Right cardiac atrium (tissue), 5 donors: ENCODE measurements at places on chromosomes 3 and 15. TPM values are rescaled to one million over a fixed set of nuclear protein-coding genes. Genes with fewer than 3 reads are reported as not detected.
A peak's percentile ranks its signal among the peaks of the same experiment; 100 is the strongest.

DNA sequence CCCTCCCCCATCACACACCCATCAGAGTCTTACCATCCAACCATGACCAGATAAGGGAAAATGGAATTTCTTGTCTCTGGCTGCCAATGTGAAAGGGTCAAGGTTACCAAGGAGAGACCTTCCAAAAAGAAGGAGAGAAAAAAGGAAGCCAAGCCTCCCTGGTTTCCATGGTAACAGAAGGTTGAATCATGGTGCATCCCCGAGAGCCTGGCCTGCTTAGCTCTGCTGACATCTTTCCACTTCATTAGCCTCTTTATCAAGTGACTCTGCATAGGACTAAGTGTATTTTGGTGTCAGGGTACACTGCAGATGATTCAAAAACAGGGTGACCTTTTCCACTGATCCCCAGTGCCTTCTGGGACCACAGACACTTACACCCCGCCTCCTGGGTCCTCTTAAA, 225.7 kb upstream of the PPP2R3A start:
- DNase-seq = no peak

- DNase-seq = no peak
These were observed 11.7 kb downstream of the SPTBN5 start for GRCh38 chr15:41881920-41882688.

DNA sequence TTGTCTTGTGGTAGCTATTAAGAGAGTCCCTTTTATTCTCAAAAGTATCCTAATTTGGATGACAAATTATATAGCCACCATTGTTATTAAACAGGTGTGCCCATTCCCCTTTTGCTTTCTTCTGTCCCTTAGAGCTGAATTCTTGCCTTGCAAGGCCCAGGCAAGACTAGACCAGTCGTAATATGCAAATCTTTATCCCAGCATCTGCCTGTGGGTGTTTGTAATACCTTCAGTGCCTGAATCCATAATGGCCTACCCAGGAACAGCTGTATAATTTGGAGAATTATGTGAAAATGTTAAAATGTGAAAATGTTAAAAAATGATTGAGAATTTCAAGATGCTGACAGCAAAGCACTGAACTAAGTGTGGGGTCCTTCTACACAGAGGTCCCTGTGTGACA, 403.0 kb upstream of the RBMS3 start:
- DNase-seq = no peak

DNA sequence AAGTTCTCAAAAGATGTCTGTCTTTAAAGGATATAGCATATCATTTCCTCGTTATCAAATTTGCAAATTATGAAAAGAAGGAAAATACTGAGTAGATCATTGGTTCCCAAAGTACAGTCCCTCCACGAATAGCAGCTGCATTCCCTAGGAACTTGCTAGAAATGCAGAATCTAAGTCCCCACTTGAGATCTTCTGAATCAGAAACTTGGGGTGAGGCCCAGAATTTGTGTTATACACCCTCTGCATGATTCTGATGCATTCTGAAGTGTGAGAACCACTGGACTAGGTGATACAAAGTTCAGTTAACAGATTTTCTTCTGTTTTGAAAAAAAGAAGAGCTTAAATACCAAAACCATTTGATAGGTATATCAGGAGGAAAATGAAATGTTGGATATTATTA, 77.1 kb downstream of the SLC25A26 start:
- no peak for DNase-seq

GRCh38 chr3:58728723-58729122, 62.1 kb upstream of the FAM3D start:
- no peak for DNase-seq

GRCh38 chr15:98725874-98726273, 77.5 kb downstream of the IGF1R start:
- no peak for DNase-seq

- peak; percentile 72 for DNase-seq
These were observed 13.0 kb upstream of the TJP1 start for GRCh38 chr15:29835301-29835700.

GRCh38 chr3:115418583-115418982, 204.7 kb upstream of the GAP43 start:
- DNase-seq = no peak

DNA sequence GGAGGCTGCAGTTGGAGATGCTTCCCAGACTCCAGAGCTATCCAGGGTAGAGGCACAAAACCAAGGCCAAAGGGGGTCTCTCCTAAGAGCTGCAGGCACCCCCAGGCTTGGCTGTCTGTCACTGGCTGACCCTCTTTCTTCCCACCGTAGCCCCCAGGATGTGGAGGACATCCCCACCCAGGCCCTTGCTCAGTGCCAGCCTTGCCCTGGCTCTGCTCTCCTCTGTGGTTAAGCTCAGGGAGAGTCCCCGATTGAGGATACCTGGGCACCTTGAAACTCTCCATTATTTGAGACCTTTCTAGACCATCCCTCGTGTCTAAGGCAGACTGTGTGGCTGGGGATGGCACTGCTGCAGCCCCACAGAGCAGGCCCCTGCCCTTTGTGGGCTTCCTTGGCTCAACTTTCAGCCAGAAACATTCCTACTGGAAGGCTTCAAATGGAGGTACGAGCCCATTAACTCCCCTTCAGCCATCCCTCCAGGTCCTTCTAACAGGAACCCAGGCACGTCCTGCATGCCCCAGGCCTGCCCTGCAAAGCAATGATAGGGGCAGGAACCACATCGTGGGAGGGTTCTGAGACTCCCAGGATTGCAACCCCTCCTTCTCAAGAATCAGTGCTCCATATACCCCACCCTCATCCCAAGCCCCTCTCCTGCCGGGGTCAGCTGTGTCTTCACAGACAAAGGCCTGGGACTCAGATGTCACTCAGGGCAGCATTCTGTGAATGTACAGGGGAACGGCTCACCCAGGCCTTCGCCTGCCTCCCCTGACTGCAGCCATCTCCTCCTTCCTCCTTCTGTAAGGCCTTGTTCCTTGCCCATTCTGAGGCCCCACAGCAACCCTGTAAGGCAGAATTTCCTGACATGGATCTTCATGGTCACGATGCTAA, 102.9 kb upstream of the ABHD17C start:
- DNase-seq = no peak

GRCh38 chr15:80176443-80176842, 23.6 kb downstream of the FAH start:
- no peak for DNase-seq

- DNase-seq = no peak
These were observed 225.2 kb upstream of the TPRG1 start for GRCh38 chr3:188946351-188947240.

DNA sequence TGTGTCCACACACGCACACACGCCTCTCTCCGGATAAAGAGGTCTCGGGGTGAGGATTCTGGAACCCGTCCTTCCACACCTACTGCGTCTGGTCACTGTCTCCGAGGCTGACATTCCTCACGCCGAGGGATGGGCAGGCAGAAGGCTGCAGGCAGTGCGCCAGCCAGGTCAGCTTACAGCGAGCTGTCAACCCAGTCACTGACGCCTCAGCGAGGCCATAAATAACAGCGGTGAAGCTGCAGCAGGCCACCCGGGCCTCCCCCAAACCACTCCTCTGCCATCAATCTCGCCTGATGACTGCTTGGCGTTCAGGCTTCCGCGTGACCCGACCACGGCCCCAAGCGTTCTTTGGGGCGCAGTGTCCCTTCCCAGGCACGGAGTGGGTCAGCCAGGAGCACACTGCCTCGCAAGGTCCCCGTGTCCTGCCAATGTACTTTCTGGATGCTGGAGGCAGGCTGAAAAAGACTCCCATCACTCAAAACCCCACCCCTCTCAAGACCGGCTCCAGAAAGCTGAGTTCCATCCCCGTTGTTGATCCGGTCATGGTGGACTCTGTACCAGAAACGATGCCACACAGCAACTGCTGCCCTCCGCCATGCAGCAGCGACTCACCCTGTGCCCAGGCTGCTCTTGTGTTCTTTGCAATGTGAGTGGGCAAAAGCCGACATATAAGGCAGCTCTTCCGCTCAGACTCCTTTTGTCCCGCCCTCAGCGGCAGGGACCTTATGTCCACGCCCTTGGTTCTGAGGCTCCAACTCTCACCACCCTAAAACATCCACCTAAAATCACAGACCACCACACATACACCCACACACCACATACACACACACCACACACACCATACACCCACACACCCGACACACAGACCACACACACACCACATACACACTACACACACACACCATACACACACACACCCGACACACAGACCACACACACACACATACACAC, 27.1 kb downstream of the CPN2 start:
- DNase-seq = peak; percentile 95

DNA sequence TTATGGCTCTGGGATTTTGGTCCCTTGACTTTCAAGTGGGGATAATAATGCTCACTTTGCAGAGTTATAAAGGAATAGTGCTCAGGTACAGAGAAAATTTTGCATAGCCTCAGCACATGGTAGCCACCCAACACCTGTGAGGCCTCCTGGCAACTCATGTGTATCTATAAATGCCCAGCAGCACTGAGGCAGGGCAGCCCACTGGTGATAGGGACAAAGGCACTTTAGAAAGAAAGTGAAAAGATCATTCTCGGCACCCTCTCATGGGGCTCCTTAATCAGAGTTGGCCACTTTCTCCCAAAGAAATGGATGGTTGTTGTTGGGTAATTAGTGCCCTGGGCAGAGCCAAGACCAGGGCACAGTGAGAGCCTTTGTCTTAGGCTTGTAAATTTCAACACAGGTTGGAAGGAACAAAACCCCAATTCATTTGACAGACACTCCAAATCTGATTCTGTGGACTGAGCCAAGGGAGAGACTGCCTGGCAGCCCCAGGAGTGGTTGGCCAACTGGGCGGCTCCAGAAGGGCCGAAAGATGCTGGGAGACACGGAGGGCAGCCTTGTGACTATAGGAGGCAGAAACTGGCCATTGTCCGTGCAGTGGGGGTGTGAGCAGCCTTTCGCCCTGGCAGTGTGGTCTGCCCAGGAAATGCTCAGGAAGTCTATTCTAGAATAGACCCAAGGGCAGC, 213.2 kb upstream of the RGMA start:
- no peak for DNase-seq

GRCh38 chr3:72473156-72473555, 375.1 kb downstream of the SHQ1 start:
- no peak for DNase-seq

- DNase-seq = no peak
These were observed 15.4 kb downstream of the IDH2 start for GRCh38 chr15:90086868-90087268.

- DNase-seq = no peak
These were observed 127.0 kb downstream of the TFDP2 start for GRCh38 chr3:142022381-142022780.

DNA sequence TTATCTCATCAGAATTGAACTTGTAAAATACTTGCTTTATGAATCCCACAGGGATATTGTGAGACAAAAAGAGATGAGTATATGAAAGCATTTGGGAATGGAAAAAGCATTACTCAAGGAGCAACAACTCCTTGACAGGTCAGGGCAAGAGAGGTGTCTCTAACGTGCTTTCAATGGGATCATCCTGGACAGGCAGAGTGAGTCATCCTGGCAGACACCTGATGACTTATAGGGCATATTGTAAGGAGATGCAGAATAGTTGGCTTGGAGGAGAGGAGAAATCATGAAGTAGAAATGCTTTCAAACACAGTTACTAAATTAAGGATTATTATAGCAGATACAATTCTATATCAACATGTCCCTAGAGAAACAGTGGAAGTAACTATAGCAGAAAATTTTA, 71.9 kb upstream of the THSD4 start:
- DNase-seq = no peak

GRCh38 chr15:49462232-49462844, 39.3 kb downstream of the FGF7 start:
- no peak for DNase-seq

DNA sequence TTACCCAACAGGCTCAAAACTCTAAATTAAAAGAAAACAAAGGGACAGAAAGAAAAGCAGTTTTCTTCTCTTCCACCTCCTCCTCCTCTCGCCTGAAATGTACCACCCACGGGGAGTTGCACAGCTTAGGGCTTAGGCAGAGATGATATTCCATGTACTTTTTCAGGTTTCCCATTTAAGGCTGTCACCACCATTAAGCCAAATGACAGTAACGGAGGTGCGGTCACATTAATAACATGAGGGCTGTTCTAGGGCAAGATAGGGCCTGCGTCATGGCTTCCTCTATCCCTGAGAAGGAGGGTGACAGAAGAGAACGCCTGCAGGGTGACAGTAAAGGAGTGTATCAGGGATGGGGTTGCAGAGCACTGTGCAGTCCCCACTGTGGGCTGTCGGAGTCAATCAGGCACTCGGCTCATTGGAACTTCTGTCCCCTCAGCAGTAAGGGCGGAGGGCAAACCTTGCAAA, 51.7 kb upstream of the TJP1 start:
- DNase-seq = no peak

DNA sequence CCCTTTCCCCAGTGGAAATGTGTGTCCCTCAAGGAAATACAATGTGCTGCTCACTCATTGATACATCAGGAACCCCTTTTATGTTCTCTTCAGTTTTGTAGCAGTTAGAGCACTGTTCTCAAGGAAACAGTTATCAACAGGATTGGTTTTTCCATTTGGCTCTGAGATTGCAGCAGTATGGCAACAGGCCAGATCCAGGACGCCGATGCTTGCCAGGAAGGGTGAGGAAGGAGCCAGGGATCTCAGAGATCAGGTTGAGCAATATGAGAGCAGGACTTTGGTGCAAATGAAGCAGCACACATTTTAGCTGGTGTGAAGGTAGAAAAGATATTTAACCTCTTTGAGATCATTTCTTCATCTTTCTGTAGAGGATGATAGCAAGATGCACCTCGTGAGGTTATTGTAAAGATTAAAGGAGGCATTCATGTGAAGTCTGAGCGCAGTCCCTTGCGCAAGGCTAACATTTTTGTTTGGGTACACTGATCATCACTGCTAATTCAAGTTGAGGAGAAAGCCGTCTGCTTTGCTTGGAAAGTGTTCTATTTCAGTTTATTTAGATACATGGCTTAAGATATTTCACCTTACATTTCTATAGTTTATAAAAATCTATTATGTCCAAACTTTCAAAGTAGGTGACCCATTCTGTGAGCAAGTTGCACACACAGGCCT, 68.5 kb downstream of the KCNH8 start:
- DNase-seq = peak; percentile 56

GRCh38 chr15:68712886-68713285, 107.8 kb downstream of the ANP32A start:
- no peak for DNase-seq

GRCh38 chr15:54149115-54149531, 170.9 kb downstream of the UNC13C start:
- DNase-seq = no peak

DNA sequence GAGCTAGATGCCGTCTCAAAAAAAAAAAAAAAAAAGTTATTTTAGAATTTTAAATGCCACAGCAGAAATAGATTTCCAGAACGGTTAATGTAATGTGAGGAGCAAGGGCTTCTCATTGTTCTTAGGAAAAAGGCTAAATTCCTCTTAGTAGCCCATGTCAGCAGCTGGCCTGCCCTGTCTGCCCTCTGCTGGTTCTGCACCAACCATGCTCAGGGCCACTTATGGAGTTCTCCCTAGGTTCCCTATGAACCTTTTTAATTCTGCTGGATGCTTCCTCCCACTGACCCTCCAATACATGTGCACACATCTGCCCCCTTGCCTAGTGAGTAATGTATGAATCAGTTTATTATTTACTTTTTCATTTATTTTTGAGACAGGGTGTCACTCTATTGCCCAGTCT, 32.2 kb upstream of the DPPA4 start:
- DNase-seq = no peak

SKIC8 gene
- total RNA-seq = 37.1 TPM

TRPM7 gene
- 30.1 TPM for total RNA-seq

MASP1 gene
- total RNA-seq = 21.0 TPM

ICE2 gene
- total RNA-seq = 30.1 TPM

HESX1 gene
- not detected for total RNA-seq
